Activated CD4-positive, alpha-beta T cell treated with anti-CD3 and anti-CD28 coated beads, Interleukin-10, Interleukin-2, amounts not matched to agents 100 ng/mL and 50 ng/mL, durations not matched to agents 16 hours and 8 hours (primary cell): ENCODE measurements at places on chromosomes 13 and 19.
A peak's percentile ranks its signal among the peaks of the same experiment; 100 is the strongest.

GRCh38 chr13:77219401-77219800, 107.5 kb downstream of the MYCBP2 start:
- DNase-seq = no peak

DNA sequence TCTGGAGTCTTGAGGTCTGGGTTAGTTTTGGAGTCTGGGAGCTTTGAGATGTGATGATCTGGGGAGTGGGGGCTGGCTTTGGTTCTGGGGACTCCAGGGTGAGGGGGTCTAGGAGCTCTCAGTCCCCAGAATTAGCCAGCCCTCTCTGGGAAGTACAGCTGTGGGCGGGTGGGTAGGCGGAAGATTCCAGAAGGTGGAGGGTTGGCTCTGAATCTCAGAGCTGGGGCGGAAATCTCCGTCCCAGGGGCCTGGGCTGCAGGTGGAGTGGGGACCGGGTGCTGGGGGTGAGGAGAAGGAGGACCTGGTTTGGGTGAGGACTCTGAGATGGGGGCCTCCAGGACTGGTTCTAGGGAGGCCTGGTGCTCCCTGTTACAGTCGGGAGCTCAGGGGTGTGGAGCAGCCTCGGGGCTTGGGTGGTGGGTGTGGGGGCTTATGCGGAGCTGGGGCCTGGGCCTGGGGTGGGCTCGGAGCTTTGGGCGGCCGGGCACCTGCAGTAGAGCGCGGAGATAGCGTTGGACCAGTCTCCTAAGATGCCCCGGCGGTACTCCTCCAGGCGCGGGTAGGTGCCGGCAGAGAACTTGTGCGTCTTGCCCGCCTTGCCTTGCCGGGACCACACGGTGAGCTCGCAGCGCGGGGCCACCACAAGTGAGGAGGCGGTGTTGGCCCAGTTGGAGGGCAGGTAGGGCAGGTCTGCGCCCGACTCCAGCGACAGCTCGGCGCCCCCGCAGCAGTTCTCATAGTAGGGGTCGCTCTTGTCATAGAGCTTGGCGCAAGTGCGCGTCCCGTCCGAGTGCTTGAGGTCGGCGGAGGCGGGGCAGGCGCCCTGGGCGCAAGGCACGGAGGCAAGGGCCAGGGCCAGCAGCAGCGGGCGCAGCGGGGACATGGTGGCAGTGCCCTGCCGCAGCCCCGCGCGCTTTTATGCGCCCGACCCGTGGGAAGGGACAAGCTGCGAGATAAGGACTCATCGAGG, at the start of gene SYCN:
SYCN (minus strand) TSS at position 892 of the 970 bp plus-strand sequence; CDS start at position 883, 9 bp downstream.
- no peak for DNase-seq

- no peak for DNase-seq
Measured at GRCh38 chr13:62747152-62747551, 1331.5 kb upstream of the PCDH20 start.

GRCh38 chr19:46447006-46447405, 18.3 kb upstream of the PNMA8C start:
- DNase-seq = no peak

GRCh38 chr19:46903458-46903857, 42.7 kb downstream of the ARHGAP35 start:
- no peak for DNase-seq

DNA sequence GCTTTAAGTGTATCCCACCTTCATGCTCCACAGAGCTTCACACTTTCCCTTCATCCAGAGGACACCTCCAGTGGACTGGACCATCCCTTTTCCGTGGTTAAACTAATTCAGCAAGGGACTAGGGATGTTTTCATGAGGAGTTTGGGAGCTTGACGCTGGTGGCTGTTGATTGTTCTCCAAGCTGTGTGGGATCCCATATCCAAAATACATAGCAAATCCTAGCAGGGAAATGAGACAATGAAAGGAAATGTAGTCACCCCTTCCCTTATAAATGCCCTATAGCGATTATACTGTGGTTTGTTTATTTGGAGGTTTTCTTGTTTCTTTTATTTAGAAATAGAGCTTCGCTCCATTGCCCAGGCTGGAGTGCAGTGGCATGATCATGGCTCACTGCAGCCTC, 31.6 kb upstream of the DPRX start:
- no peak for DNase-seq

DNA sequence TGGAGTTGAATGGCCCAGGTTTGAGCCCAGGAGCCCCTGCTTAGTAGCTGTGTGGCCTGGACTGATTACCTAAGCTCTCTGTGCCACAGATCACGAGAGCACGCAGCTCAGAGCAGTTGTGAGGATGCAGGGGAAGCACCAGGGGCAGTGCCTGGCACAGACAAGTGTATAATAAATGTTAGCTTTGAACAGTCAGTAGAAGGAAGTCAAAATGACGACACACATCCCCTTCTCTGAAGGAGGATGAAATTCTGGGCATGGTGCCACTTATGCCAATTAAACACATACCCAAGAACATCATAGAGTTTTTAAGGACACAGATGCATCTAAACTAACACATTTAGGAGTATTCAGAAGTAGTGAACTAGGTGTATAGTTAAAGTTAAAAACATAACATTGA, 24.9 kb upstream of the SIGLEC11 start:
- DNase-seq = no peak

- DNase-seq = no peak
Measured at GRCh38 chr19:33868076-33868735, 71.5 kb downstream of the KCTD15 start.

DNA sequence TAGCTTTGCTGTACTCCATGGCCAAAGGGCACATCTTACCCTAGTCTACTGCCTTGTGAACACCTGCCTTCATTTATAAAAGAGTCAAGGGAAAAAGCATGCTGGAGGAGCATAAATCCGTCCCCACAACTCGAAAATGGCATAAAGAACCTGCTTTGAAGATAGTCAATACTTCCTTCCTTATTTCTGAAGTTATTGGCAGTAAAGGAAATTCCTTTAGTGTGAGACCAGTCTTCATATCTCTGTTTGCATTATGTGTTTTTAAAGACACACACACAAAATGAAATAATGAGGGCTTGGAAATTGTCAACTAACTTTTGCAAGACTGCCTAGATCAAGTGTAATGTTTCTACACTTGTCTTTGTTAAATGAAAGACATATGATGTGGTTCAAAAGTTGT, 408.4 kb downstream of the SPRY2 start:
- DNase-seq = no peak

- peak; percentile 54 for DNase-seq
Measured at GRCh38 chr13:23960566-23961156, 63.4 kb upstream of the C1QTNF9B start.

- DNase-seq = peak; percentile 95
Measured at GRCh38 chr19:11089254-11090013, at the start of gene LDLR. Gene LDLR (plus strand): TSS chr19:11089463. CDS start chr19:11089549, 86 bp downstream.

GRCh38 chr19:6272411-6272791, 7.4 kb downstream of the MLLT1 start:
- no peak for DNase-seq

DNA sequence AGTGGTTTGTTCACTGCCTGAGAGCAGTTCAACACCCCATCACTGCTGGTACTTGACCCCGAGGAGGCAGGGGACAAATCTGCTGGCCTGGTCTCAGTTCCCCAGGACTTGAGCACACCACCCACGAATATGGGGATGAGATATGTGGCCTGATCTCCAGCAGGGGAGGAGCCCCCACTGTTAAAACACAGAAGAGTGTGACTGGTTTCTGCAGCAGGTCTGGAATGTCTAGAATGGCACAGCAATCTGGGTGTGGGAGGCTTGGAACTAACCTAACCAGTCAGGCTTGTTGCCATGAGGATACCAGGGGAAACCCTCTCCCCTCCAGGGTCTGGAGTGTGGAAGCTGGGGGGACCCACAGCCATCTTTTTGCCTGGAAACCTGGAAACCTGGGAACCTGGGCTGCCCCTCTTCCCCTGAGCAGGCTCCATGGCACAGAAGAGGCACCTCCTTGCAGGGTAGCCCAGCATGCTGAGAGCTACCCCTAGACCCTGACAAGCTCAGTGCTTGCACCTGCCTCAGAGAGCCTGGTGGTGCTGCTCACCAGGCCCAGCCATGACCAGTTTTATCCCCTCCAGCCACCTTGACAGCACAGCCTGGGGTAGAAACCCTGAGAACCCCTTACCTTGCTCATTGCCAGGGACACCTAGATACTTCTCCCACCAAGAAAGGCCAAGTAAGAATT, 273.8 kb downstream of the LIG4 start:
- DNase-seq = no peak

DNA sequence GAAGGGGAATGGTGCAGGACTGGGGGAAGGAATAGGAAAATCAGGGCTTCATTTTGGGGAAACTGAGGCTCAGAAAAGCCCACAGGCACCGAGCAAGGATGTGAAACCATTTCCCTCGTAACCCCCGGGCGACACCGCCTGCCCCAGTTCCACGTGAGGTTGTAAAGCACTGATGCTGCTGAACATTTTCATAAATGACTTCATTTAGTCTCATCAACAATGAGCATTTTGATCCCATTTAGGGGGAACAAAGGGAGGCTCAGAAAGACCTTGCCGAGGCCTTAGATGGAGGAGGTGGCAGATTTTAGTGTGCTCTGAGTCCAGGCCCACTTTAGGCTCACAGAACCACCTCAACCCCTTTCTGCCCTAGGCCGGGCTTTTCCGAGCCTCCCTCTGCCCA, 20.5 kb upstream of the FBXO27 start:
- no peak for DNase-seq

DNA sequence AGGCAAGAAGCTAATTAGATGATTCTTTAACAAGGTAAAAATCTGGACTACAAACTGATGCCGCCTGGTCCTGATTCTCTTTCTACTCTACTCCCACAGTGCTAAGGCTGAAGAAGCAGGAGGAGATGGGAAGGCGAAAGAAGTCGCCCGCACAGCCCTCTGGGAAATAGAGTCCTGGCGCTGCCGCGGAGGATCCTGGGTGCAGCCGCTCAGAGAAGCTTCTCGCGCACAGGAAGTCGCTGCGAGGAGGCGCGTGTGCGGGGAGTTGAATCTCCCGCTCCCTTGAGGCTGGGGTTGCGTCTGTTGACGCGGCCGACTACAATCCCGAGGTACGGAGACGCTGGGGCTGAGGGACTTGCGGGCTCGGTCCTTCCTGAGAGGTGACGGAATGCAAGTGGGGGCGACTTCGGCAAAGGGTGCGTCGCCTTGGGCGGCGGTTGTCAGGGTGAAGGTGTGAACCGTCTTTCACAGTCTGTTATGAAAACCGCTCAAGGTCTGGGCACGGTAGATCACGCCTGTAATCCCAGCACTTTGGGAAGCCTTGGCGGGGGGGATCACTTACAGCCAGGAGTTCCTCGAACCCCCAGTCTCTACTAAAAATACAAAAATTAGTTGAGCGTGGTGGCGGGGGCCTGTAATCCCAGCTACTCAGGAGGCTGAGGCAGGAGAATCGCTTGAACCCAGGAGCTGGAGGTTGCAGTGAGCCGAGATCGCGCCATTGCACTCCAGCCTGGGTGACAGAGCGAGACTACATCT, at the start of gene ZNF473:
ZNF473 (plus strand) TSS at position 212 of the 756 bp plus-strand sequence. CDS start 5,078 bp downstream, outside the sequence.
- DNase-seq = peak; percentile 95

DNA sequence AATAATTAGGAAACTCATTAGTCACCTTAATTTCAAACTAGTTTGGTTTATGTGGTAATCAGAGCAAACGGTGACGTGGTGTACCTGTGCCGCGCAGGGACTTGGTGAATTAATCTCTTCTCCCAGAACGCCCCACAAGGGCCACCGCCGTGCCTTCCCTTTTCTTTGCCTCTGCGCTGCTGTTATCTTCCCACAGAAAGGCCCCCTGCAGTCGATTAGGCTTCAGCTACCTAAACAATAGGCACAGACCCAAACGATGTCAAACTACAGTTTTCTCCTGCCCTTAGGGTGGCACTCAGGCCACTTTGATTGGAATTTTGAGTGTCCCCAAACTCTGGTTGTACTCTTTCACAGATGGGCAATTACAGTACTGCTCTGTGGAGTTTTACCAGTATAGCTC, 115.5 kb downstream of the GGACT start:
- DNase-seq = no peak

DNA sequence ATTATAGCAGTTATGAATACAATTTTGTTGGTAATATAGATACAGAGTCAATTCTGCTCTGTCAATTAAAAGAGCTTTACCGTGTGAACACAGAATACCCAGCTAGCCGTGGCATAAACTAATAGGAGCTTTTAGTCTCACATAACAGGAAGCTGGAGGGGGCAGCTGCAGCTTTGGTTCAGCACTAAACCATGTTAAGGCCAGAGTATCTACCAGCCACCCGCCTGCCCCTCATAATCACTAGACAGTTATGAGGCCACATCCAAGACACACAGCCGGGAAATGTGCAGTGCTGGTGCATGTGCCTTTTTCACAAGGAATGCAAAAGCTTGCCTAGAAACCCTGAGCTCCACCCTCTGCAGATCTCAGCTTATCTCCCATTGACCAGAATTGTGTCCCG, 62.3 kb downstream of the SGCG start:
- no peak for DNase-seq

GRCh38 chr19:543910-544608, at the start of gene GZMM:
Gene GZMM (plus strand): TSS chr19:544053. CDS start chr19:544072, 19 bp downstream.
- DNase-seq = peak; percentile 76

GRCh38 chr19:4234142-4234861, 5.0 kb downstream of the EBI3 start:
- DNase-seq = no peak

GRCh38 chr13:113835461-113836270, 28.2 kb downstream of the GAS6 start:
- no peak for DNase-seq

- DNase-seq = peak; percentile 69
Measured at GRCh38 chr13:79541426-79542049, 60.6 kb downstream of the NDFIP2 start.

- no peak for DNase-seq
Measured at GRCh38 chr19:14502334-14503092, 6.6 kb upstream of the GIPC1 start.

GRCh38 chr19:13169769-13170168, 19.6 kb downstream of the IER2 start:
- DNase-seq = no peak

DNA sequence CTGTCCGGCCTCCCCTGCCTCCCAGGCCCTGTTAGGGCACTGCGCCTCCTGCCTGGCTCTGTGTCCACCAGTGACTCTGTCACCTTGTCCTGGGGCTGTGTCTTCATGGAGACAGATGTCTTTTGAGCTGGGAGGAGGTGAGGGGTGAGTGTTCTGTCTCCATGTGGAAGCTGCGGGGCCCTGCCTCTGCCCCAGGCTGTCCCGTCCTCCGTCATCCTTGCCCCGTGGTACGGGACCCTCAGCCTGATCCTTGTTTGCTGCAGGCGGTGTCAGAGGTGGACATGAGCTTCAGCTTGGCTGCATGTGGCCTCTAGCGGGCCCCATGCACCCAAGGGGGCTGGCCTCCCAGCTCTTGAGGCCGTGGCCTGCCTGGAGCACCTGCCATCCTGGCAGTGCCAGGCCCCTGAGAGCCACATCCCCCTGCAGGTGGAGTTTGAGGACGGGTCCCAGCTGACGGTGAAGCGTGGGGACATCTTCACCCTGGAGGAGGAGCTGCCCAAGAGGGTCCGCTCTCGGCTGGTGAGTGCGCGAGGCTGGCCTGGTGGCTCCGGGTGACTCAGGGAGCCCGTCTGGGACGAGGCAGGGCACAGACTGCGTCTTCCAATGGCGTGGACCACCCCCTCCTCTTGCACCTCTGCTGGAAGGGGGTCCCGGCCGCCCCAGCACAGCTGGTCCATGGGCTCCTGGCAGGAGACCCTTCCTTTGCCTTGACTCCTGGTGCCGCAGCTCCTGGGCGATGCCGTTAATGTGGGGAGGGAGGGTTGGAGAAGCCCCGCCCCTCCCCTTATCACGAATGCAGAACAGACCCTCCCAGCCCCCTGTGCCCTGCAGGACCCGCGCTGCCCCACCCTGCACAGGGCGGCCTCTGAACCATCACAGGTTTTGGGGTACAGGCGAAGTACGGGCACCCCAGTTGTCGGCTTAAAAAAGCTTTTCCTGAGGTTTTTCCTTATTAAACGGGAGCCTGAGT, 181.3 kb downstream of the KDM4B start:
- no peak for DNase-seq

- no peak for DNase-seq
Measured at GRCh38 chr13:110274687-110275086, 32.3 kb downstream of the COL4A1 start.

GRCh38 chr13:33182729-33183128, 102.8 kb downstream of the STARD13 start:
- no peak for DNase-seq
